ENCODE measurements at places on chromosomes 12 and 14.

DNA sequence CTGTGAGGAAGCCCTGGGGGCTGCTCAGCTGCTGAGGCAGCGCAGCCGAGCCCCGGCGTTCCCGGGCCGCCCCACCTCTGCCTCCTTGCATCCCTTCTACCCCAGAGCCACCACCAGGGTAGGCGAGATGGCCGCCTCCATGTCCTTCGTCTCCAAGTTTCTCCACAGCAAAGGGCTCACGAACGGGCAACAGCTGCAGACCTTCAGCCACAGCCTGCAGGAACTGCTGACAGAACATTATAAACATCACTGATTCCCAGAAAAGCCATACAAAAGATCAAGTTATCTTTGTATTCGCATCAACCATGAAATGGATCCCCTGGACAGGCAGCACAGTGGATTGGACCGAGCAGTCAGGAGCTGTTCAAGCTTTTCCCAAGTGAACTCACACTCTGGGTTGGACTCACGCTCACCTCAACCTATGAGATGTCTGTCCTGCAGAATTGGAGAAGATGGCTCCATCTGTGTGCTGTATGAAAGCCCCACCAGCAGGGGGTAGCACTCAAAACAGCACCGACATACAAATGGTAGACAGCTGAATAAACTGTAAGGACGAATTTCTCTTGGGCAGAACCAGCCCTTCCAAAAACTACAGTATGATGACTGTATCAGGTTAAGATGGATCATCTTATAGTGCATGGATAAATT, 19.4 kb upstream of the A2M start:
- DNase-seq: no peak

DNA sequence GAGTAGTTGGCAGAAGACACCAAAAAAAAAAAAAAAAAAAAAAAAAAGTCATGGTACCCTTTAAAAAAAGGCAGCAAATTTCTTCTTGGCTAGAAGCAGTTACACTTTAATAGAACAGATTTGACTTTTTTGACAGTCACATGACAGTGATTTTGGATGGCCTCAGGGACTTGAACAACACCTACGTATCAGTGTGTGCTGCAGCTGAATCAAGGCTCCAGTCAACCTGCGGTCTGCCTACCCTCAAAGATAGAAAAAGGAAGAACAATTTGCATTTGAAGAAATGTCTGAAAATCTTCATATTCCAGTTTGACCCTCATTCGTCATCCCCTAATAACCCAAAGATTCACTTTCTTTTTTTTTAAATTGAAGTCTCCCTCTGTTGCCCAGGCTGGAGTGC, 53.9 kb downstream of the MDM2 start:
- DNase-seq: no peak

- no peak for DNase-seq
These were observed 57.9 kb upstream of the SLC38A2 start for GRCh38 chr12:46430340-46430948.

GRCh38 chr12:88578276-88579160, 1.8 kb downstream of the KITLG start:
- no peak for DNase-seq

GRCh38 chr14:85418721-85419120, 111.2 kb upstream of the FLRT2 start:
- no peak for DNase-seq

- DNase-seq: no peak
These were observed 141.0 kb downstream of the MSRB3 start for GRCh38 chr12:65419284-65420072.

GRCh38 chr14:75905147-75905904, 76.5 kb downstream of the TGFB3 start:
- DNase-seq: no peak

DNA sequence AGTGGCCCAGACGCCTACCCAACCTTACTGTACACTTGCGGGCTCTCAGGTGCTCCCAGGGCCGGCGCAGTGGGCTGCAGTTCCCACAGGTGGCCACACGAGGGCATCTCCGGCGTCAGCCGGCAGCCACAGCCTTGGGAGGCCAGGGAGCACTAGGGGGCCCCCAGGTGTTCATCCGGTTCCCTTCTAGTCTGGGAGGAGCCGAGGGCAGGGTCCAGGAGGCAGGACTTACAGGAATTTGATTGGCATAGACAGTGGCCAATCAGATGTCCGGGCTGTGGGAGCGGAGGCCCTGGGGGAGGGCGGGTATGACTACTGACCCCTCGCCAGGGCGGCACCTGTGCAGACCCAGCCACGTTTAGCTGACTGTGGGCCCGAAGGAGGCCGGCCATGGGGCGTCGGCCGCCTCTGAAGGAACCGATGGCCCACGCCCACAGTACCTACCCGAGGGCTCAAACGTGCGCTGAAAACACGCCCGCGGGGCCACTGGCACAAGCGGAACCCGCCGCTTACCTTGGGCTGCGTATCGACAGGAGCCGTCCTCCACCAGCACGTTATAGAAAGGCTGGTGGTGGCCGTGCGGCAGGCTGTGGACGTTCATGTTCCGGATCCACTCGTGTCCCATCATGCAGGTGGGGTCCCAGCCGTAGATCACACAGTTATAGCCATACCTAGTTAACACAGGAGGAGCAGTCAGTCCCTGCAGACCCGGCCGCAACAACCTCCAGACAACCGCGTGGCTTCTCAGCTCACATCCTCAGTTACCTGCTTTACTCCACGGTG, 34.8 kb downstream of the FBXO21 start:
- no peak for DNase-seq

GRCh38 chr14:58814466-58814865, 176.7 kb downstream of the DACT1 start:
- no peak for DNase-seq

DNA sequence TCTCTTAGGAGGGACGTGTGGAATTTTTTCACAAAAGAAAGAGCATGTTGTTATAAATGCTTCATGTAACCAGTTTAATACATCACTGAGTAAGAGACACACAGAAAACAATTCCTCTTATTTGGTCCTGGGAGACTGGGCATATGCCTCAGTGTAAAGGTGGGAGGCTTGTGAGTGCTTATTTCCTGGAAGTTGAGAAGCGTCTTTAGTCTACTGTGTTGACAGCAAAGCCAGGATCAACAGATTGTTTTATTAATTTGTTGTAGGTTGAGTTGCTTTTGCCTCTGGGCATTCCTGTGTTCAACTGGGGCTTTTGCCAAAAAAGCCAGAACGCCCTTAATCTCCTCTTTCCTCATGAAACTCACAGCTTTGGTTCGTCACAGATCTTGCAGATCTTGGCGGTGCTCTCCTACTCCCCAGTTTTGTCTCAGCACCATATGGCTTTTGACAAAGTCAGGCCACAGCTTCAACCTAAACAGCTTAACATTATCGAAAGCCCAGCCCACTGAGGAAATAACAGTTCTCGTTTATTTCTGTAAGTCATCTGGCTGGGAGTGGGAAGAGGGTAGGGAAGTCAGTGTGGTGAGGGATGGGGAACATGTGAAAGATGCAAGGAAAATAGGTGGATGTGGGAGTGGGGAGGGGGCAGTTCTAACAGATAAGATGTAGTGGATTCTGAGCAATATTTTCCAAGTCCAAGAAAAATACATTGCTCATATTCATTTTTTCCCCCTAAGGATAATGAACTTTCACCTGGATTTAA, 227.2 kb downstream of the DACT1 start:
- DNase-seq: no peak

GRCh38 chr14:95521001-95521400, 4.6 kb upstream of the SYNE3 start:
- no peak for DNase-seq

- no peak for DNase-seq
These were observed 37.1 kb upstream of the LTBP2 start for GRCh38 chr14:74649167-74649566.

- DNase-seq: no peak
These were observed 14.9 kb upstream of the LRRK2 start for GRCh38 chr12:40209886-40210285.

DNA sequence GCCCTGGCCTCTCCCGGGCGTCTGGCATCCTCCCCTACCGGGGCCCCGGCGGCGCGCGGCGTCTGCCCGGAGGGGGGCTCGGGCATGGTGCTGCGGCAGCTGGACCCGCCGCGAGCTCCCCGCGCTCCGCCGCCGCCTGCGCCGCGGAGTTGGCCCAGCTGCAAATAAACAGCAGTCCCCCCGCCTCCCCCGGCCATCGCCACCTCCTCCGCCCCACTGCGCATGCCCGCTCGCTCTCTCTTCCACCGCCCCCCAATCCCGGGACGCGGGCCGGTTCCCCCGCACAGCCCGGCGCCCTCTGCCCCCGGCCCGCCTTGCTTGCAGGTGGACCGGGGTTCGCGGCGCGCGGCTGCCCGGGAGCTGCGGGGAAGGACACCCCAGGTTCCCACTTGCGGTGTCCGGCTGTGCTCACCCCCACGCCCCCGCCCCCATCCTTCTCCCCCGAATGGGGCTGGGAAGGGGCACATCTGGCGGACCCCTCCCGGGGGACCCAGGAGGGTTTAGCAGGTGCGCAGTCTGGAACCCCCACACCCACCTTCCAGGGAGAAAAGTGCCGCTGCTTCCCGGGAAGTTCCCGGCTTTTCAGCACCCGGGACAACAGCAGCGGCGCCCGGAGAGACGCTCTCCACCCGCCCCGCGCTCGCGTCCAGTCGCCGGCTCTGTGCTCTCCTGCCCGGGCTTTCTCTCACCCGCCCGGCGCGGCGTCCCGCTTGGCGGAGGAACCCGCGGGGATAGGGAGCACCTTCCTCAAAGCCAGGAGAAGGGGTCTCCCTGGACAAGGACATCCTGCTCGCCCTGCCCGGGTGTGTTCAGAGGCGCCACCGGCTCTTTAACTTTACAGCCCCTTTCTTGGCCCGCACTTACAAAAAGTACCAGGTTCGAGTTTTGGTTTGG, at the start of gene TMTC1:
Gene TMTC1, minus strand, starts transcription at position 170 of the 894 bp plus-strand sequence. CDS start 191 bp downstream, outside the sequence.
- DNase-seq: peak; percentile 74

DNA sequence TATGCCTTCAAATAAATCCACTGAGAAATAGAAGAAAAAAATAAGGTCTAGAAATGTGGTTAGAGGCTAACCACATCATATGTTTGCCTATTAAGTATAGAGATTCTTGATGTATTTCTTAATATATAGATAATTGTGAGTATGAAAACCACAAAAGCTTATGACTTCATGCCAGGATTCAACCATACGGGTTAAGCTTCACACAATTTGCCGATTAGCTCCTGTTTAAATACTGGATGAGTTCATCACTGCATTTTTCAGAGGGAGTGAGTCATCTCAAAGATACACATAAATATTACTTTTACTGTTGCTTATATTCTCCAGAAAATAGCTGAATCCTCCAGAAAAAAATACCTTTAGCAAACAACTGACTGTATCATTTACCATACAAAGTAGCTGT, 79.6 kb downstream of the RPL10L start:
- DNase-seq: no peak

GRCh38 chr14:74022346-74022745, 3.2 kb downstream of the BBOF1 start:
- no peak for DNase-seq

Data from hypothalamus (tissue), 51 donors.